ENCODE measurements at places on chromosomes 13 and 19. TPM values are rescaled to one million over a fixed set of nuclear protein-coding genes. Genes with fewer than 3 reads are reported as not detected.
A peak's percentile ranks its signal among the peaks of the same experiment; 100 is the strongest.

DNA sequence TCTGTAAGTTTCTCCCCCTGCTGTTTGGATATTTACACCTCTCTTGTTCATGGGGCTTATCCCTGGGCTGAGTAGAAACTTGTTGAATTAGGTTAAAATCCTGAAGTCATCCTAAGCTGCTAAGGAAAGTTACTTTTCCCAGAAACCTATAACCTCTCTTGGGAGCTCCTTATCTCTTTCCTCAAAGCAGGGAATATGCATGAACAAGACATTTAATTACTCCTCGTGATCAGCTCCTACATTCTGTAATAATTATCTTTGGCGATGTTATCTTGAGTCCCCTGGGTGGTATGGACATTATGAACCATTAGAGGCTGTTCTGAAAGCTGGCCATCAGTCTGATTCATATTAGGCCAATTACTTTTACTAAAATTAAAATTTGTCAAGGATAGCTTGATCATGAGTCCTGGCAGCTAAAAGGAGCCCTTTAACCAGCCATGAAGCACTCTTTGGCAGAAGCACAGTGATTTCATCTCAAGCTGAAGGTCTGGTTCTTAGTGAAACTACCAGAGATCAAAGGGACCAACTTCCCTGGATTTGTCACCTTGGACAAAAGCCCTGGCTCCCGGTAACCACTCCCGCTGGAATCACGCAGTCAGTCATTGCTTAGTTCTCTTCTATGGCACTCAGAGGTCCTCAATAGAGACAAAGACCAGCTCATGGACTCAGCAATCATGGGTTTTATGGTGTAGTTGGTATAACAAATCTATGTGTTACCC, 811.8 kb downstream of the UQCRFS1 start:
- no peak for DNase-seq

DNA sequence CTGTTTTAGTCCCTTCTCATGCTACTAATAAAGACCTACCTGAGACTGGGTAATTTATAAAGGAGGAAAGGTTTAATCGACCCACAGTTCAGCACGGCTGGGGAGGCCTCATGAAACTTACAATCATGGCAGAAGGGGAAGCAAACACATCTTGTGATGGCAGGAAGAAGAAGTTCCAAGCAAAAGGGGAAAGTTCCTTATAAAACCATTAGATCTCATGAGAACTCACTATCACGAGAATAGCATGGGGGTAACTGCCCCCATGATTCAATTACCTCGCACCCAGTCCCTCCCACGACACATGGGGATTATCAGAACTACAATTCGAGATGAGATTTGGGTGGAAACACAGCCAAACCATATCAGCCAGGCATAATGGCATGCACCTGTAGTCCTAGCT, 13.0 kb upstream of the STRN4 start:
- DNase-seq = no peak

DNA sequence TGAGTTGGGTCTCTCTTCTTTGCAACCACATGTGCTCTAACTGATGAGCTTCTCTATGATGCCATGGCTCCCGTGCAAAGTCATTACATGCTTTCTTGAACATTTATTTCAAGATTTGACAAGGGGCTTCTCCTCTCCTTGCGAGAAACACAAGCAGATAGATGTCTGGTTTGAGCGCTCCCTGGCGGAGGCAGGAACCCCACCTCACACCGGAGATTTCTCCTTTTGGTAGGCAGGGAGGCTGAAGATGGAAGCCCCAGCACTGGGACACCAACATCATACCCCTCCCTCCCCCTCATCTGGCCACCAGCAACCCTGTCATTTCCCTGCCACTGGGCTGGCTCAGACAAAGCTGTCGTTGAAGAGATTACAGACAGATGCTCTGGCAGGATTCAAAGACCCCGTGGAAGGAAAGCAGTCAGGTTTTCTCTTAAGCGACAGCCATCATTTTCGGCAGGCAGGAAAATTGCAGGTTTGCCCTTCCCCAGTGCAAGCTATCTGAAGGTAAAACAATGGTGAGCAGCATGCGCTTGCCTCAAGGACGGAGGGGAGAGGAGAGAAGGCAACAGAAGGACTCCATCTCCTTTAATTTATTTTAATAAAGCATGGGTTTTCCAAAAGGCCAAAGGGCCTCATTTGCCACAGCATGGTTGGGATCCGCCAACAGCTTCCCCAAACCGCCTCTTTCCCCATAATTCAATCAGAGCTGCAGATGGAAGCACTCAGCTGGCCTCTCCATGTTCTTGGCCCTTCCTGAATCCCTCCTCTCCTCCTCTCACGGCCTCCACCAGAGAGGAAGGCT, 344.1 kb upstream of the TSHZ3 start:
- no peak for DNase-seq

- DNase-seq = no peak
Measured at GRCh38 chr19:15919243-15919642, 15.1 kb downstream of the CYP4F11 start.

DNA sequence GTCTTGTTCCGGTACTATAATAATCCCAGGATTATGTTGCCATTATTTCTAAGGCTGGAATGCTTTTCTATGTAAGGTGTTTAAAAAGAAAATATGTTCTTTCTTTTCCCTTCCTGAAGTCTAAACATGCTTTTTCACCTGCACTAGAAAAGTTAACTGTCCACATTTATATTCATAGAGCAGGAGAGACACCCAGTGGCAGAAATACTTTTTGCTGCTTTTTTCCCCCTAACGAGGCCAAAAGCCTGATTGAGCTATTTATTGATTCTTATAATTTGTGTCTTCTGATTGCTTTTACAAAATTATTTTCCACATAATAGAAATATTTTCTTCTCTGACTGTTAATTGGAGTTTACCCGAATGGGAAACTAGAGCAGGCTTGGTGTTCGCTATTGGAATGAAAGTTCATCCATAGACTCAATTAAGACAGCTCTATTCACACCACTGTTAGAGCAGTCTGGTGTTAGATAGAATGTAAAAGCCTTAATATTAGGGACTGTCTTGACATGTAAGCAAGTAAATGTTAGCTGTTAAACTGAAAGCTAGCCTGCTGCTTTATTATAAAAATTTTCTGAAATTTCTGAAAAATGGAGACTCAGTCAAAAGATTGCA, 15.8 kb downstream of the GPR180 start:
- no peak for DNase-seq

GRCh38 chr19:13165162-13165997, 15.2 kb downstream of the IER2 start:
- no peak for DNase-seq

DNA sequence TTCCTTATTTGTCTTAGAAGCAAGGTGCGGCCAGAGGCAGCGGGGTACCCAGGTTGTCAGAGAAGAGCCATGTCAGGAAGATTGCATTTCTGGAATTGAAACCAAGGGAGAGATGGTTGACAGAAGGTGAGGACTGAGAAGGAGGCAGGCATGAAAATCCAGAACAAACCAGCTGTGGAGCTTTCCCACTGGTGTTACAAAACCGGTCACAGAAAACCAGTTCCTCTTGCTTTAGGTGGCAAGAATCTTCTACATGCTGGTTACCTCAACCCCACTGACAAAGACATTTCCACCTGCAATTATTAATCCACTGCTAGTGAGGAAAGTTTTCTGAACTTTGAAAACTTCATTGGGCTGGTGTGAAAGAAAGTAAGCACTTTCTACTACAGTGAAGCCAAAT, 64.0 kb upstream of the MED4 start:
- no peak for DNase-seq

GRCh38 chr13:79340490-79340889, 65.6 kb downstream of the RBM26 start:
- DNase-seq = no peak

- peak; percentile 80 for DNase-seq
Measured at GRCh38 chr19:1935484-1936208, 5.3 kb upstream of the CSNK1G2 start.

- no peak for DNase-seq
Measured at GRCh38 chr19:40366697-40367561, 18.4 kb downstream of the PLD3 start.

DNA sequence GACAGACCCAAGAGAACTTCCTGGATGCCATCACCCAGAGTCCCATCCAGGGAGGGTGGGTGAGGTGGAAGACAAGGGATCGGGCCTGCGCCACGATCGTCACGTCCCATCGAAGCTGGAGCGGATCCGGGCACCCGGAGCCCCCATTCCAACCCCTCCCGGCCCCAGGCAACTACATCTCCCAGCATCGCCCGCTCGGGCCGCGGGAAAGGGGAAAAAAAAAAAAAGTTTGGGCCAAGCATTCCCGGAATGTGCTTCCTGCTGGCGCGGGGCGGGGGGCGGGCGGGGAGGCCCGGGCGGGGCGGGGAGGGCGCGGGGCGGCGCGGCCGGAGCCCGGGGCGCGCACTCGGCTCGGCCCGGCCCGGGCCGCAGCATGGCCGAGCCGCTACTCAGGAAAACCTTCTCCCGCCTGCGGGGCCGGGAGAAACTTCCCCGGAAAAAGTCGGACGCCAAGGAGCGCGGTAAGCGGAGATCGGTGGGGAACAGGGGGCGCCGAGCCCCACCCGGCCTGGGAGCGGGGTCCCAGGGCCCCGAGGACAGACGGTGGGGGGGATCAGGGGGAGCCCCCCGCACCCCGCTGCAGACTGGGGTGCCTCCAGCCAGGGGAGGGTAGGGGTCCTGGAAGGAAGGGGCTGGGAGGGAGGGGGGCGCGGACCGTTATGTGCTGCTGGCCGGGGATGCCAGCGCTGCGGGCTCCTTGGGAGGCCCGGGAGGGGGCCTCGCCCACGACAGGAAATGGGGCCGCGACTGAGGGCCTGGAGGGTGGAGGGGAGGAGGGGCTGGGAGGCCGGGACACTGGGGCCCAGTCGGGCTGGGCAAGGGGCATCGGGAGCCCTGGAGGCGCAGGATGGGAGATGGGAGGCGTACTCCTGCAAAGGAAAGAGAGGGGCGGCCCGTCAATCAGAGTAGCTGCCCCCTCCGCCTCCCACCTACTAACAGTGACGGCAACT, at the start of gene SYDE1:
Gene SYDE1, plus strand, starts transcription at position 341 of the 950 bp plus-strand sequence. Its CDS starts 33 bp downstream, at position 374.
- no peak for DNase-seq

- DNase-seq = no peak
Measured at GRCh38 chr13:112883241-112883945, 85.6 kb upstream of the MCF2L start.

GRCh38 chr13:44848920-44849676, 140.2 kb downstream of the NUFIP1 start:
- peak; percentile 32 for DNase-seq

GRCh38 chr13:27415116-27415515, 9.3 kb upstream of the GTF3A start:
- peak; percentile 62 for DNase-seq

GRCh38 chr19:50772476-50772875, 2.2 kb downstream of the GPR32 start:
- no peak for DNase-seq

- DNase-seq = no peak
Measured at GRCh38 chr13:91126806-91127205, 220.7 kb upstream of the MIR17HG start.

GRCh38 chr13:109251956-109252355, 534.4 kb downstream of the IRS2 start:
- no peak for DNase-seq

DNA sequence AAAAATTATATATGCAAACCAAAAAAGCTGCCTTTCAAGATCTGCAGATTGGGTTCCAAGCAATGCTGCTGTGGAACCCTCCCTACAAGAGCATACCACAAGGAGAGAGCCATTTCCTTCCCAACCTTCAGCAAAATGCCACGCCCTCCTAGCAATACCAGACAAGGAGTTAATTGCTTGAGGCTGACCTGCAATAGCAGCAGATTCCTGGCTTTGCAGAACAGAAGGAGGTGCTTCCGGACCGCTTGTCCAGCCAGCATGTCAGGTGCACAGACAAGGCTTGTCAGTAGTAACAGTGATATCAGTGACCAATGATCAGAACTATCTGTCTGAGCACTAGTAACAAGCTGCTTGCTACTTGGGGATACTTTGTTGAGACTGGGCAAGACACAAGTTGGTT, 301.6 kb downstream of the FGF14 start:
- no peak for DNase-seq

- no peak for DNase-seq
Measured at GRCh38 chr19:2394442-2395292, 32.7 kb downstream of the TIMM13 start.

DNA sequence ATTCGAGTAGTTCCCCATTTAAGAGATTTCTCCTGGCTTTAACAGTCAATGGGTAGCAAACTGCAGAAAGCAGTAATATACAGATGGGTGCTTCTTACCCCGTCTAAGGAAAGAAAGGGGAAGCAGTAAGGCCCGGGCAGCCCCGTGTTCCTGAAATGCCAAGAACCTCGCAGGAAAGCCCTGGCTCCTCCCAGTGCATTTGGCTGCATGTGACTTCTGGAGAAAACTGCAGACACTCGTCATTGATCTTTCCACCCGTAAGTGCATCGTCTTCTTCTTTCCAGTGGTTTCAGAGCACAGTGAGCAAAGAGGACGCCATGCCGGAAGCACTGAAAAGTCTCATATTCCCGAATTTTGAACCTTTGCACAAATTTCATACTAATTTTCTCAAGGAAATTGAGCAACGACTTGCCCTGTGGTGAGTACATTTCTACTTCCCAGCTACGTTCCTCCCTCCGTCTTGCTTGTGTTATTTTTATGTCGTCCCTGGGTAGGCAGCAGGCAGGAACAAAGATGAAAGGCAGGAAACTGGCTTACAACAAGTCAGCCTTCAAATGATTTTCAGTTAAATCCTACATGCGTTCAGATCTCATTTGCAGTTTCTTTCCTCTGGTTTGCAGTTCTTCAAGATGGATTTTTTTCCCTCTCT, 165.2 kb downstream of the STK24 start:
- peak; percentile 19 for DNase-seq

- no peak for DNase-seq
Measured at GRCh38 chr19:51508059-51508733, 6.6 kb upstream of the SIGLEC12 start.

GRCh38 chr13:102970542-102970941, 95.7 kb downstream of the SLC10A2 start:
- DNase-seq = no peak

GRCh38 chr13:36910545-36910944, 9.5 kb downstream of the SMAD9 start:
- no peak for DNase-seq

CADM4 gene
- 4.5 TPM for total RNA-seq

KCNN4 gene
- 4.1 TPM for total RNA-seq

TMEM221 gene
- total RNA-seq = not detected

ADM5 gene
- not detected for total RNA-seq

HMGB1 gene
- total RNA-seq = 258 TPM

FCAR gene
- not detected for total RNA-seq

WDR88 gene
- total RNA-seq = not detected

ZFP36 gene
- total RNA-seq = 184 TPM

LHB gene
- not detected for total RNA-seq

All from gastrocnemius medialis (tissue), 4 donors.